Pulmonary artery endothelial cell (primary cell): ENCODE measurements at places on chromosomes 2 and 18. TPM values are rescaled to one million over a fixed set of nuclear protein-coding genes. Genes with fewer than 3 reads are reported as not detected.

FIGN gene
- total RNA-seq = 0.99 and 1.4 TPM in 2 replicates

NYAP2 gene
- total RNA-seq = not detected in 2 replicates

SLC11A1 gene
- total RNA-seq = 0.04 TPM in 1 of 2 replicates, not detected in the other

AQP4 gene
- not detected in 2 replicates for total RNA-seq

CHAC2 gene
- total RNA-seq = 8.8 and 16.6 TPM in 2 replicates

ITGAV gene
- 448 and 492 TPM in 2 replicates for total RNA-seq

CD207 gene
- total RNA-seq = not detected in 2 replicates

EGR4 gene
- total RNA-seq = not detected in 2 replicates

ATG16L1 gene
- total RNA-seq = 48.3 and 51.5 TPM in 2 replicates

TEKT4 gene
- total RNA-seq = not detected in 2 replicates

SGPP2 gene
- not detected in 2 replicates for total RNA-seq

CDCA7 gene
- total RNA-seq = 8.8 and 16.7 TPM in 2 replicates

FAP gene
- total RNA-seq = 0.21 and 0.53 TPM in 2 replicates

GDF7 gene
- total RNA-seq = 11.1 and 42.0 TPM in 2 replicates

PRR30 gene
- not detected in 2 replicates for total RNA-seq

WNT10A gene
- total RNA-seq = not detected in 2 replicates

WNT6 gene
- not detected in 2 replicates for total RNA-seq

GALNT13 gene
- 0.39 and 0.46 TPM in 2 replicates for total RNA-seq

AQP12B gene
- not detected in 2 replicates for total RNA-seq

MEP1B gene
- not detected in 2 replicates for total RNA-seq

SPEG gene
- 0.39 and 1.8 TPM in 2 replicates for total RNA-seq

ZNF514 gene
- 10.2 TPM in 2 replicates for total RNA-seq

MAP3K19 gene
- not detected in 2 replicates for total RNA-seq

C2orf66 gene
- 0.07 and 0.14 TPM in 2 replicates for total RNA-seq

EPB41L3 gene
- total RNA-seq = 92.4 and 122 TPM in 2 replicates

COL6A3 gene
- total RNA-seq = 0.07 and 0.14 TPM in 2 replicates

ANKRD29 gene
- 0.32 and 0.46 TPM in 2 replicates for total RNA-seq

NOSTRIN gene
- total RNA-seq = 0.07 and 1.4 TPM in 2 replicates

SFTPB gene
- total RNA-seq = not detected in 2 replicates

IRS1 gene
- 0.07 TPM in 2 replicates for total RNA-seq

CIB4 gene
- total RNA-seq = not detected in 2 replicates

HTRA2 gene
- 52.5 and 59.9 TPM in 2 replicates for total RNA-seq

NEU4 gene
- not detected in 2 replicates for total RNA-seq

FLACC1 gene
- total RNA-seq = 0.33 and 0.56 TPM in 2 replicates

CROCC2 gene
- total RNA-seq = not detected in 2 replicates

RPL31 gene
- 1,062 and 1,689 TPM in 2 replicates for total RNA-seq

BMP10 gene
- total RNA-seq = not detected in 2 replicates

DLGAP1 gene
- 0.04 and 3.7 TPM in 2 replicates for total RNA-seq

ABCB11 gene
- total RNA-seq = 0.26 and 0.74 TPM in 2 replicates

UGT1A8 gene
- total RNA-seq = not detected in 2 replicates

BCL11A gene
- 0.04 and 0.07 TPM in 2 replicates for total RNA-seq

CTNNA2 gene
- not detected in 2 replicates for total RNA-seq

PAX3 gene
- total RNA-seq = not detected in 2 replicates

ELOA2 gene
- total RNA-seq = not detected in 2 replicates

CHRNA1 gene
- total RNA-seq = 0.11 and 0.73 TPM in 2 replicates

UGT1A5 gene
- not detected in 2 replicates for total RNA-seq

KIAA2012 gene
- total RNA-seq = not detected in 2 replicates

KDM3A gene
- total RNA-seq = 18.7 and 23.3 TPM in 2 replicates

KRTCAP3 gene
- total RNA-seq = not detected in 2 replicates
